GM13976 (cell line): ENCODE measurements at places on chromosomes 16 and 17.

GRCh38 chr16:31868691-31869167 is 4.9 kb upstream of the ZNF267 start:
- DNase-seq = peak; percentile 61

DNA sequence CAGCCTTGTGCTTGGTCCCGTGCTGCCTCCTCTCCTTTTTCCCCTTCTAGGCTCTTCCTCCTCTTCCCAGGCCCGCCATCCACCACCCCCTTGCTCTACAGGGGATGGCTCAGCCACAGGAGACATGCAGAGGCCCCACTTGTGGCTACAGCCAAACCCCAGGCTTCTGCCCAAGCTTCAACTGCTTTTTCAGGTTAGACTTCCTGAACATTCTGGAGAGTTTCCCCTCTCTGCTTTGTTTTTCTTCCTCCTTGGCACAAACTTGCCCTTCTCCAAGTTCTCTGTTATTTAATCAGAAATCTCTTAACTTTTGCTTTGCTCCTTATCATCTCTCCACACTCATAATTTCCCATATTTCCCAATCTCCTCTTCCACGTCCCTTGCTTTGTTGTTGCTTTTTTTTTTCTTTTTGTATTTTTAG is 18.3 kb upstream of the HAS3 start:
- no peak for DNase-seq

DNA sequence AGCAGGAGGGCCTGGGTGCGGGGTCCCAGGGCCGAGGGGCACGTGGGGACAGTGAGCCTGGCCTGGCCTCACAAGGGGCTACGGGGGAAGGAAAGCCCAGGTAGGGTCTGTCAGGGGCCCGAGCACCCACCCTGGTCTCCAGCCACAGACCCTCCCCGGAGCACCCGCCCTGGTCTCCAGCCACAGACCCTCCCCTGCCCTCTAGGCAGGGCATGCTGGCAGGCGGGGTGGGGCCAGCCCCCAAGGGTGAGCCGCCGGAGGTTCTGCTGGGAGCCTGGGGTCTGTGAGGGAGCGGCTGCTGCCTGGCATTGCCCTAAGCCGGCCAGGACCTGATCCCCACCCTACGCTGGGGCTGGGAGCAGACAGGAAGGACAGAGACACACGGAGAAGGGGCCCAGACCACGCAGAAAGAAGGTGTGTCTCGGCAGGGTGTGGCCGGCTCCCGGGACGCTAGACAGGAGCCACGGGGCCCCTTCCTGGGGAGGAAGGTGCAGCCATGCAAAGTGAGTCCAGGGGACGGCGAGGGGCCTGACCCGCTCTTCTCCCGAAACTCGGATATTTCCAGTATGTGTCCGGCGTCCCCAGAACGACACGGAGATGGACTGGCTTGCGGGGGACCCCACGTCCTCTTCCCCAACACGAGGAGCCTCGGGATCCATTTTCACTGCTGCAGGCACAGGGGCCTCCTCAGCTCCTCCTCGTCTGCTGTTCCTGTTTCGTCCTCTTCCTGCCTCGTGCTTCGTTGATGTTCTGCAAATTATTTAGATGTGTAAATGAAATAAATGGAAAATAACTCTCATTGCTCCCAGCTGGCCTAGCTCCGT is 15.5 kb downstream of the UTS2R start:
- DNase-seq = no peak

GRCh38 chr16:19138601-19139000 is 24.8 kb downstream of the ITPRIPL2 start:
- DNase-seq = no peak

GRCh38 chr16:69599731-69600130 is 34.0 kb downstream of the NFAT5 start:
- DNase-seq = no peak

DNA sequence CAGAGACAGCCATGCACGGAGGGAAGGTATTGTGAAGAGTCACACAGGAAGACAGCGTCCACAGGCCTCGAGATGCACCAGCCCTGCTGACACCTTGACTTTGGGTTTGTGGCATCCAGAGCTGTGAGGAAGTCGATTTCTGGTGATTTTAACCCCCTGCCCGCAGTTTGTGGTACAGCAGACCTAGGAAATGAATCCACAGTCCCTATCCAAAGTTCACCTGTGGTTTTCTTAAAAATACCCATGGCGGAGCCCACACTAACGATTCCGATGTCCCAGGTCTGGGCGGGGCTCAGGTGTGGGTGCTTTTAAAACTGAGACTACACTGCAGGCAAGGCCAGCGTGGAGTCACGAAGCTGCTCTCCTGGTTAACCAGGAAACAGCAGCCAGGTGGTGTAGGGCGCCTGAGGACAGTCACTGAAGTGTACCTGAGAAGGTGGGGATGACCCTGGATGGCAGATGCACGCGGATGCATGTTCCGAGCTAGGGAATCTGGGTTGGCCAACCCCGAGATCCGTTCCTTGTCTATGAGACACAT is 14.4 kb upstream of the MEAK7 start:
- no peak for DNase-seq

DNA sequence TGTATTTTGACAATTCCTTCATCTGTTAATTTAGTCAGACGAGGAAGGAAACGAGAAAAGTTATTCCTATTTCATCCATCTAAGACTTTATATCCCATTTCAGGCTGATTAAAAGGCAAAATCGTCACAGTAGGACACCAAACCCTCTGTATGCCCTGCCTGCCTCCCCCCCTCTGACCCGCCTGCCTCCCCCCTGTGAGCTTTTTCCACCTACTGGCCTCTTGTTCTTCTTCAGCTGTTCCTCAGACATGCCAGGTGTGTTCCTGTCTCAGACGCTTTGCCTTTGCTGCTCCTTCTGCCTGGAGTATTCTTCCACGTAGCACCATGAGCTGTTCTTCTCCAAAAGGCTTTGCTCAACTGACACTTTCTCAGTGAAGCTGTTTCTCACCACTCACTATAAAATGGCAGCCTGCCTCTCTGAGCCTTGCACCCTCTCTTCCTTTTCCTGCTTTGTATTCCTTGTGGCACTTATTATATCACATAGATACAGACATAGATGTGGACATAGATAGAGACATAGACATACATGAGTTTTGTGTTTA is 723.4 kb downstream of the MAF start:
- no peak for DNase-seq

DNA sequence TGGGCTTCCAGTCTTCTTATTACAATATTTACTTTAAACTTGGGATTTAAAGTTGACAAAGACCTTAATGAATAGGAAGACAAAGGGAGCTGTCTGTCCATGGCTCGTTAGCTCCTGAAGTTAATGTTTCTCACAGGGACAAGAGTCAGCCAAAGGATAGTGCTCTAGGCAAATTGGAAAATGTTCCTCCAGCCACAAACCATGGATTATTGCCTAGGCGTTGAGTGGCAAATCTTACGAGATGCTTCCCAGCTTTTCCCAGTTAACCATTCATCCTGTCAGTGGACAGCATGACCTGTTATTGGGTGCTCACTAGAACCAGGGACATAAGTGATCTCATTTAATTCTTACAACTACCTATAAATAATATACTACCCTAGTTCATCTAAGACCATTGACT is 3.6 kb downstream of the TEX2 start:
- no peak for DNase-seq

- DNase-seq = no peak
These were observed 5.2 kb downstream of the RND2 start for GRCh38 chr17:43030137-43030767.

- DNase-seq = no peak
These were observed 26.7 kb downstream of the SAP30BP start for GRCh38 chr17:75693500-75694481.

- DNase-seq = no peak
These were observed 625.1 kb downstream of the HS3ST4 start for GRCh38 chr16:26316683-26317464.

- no peak for DNase-seq
These were observed 73.8 kb upstream of the ATP2A3 start for GRCh38 chr17:4038076-4038475.

- DNase-seq = peak; percentile 52
These were observed 42.2 kb upstream of the CORO6 start for GRCh38 chr17:29664743-29665480.

DNA sequence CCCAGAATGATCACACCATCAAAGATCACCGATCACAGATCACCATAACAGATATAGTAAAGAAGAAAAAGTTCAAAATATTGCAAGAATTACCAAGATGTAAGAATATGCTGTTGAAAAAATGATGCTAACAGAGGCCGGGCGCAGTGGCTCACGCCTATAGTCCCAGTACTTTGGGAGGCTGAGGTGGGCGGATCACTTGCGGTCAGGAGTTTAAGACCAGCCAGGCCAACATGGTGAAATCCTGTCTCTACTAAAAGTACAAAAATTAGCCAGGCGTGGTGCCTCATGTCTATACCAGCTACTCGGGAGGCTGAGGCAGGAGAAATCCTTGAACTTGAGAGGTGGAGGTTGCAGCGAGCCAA is 53.2 kb downstream of the CPPED1 start:
- no peak for DNase-seq

GRCh38 chr17:19402171-19402570 is 8.9 kb upstream of the RNF112 start:
- DNase-seq = no peak

DNA sequence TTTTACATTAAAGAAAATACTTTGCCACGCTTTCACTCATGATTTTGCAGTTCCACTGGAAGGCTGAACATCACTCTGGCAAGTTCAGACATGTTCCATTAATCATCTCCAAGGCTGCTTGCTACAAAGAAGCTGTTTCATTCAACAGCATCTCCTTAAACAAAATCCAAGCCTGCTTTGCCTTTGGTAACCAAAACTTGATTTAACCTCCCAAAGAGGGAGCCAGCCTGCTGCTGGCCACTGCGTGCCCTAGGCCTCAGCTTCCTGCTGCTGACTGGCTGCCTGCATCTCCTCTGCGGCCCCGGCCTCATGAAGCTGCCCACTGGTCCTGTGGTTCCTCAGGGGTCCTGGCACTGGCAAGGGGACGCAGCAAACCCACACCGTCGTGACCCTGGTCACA is 31.8 kb downstream of the ANKRD11 start:
- DNase-seq = no peak

- no peak for DNase-seq
These were observed 61.8 kb downstream of the DNAH3 start for GRCh38 chr16:21088646-21089538.

GRCh38 chr16:1496464-1496863 is 3.3 kb downstream of the TELO2 start:
- no peak for DNase-seq

DNA sequence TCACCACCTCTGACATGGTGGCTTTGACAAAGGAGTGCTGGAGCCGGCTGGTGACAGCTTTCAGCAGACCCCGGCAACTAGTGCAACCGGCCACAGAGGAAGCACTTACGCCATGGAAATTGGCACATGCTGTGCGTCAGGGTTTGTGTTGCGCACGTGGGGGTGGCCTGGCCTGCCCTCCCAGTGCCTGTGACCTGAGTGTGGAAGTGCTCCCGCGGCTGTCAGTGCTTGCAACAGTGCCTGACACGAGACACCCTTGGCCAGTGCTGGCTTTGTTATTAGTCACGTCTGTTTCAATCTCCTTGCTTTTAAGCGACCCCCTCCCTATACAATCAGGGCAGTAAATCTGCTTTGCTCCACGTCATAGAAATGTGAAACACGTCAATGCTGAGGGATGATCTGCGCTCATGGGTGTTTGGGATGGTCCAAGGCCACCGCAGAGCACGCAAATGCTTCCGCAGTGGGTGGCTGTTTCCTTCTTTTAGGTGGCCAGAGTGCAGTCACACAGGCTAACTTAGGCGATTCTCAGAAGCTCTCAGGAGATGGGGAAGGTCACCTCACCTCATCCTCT is 64.3 kb downstream of the PGS1 start:
- DNase-seq = no peak

GRCh38 chr16:68798398-68798797 is 44.9 kb upstream of the TANGO6 start:
- no peak for DNase-seq

- no peak for DNase-seq
These were observed 1.1 kb downstream of the CCL4 start for GRCh38 chr17:36104701-36105181.

DNA sequence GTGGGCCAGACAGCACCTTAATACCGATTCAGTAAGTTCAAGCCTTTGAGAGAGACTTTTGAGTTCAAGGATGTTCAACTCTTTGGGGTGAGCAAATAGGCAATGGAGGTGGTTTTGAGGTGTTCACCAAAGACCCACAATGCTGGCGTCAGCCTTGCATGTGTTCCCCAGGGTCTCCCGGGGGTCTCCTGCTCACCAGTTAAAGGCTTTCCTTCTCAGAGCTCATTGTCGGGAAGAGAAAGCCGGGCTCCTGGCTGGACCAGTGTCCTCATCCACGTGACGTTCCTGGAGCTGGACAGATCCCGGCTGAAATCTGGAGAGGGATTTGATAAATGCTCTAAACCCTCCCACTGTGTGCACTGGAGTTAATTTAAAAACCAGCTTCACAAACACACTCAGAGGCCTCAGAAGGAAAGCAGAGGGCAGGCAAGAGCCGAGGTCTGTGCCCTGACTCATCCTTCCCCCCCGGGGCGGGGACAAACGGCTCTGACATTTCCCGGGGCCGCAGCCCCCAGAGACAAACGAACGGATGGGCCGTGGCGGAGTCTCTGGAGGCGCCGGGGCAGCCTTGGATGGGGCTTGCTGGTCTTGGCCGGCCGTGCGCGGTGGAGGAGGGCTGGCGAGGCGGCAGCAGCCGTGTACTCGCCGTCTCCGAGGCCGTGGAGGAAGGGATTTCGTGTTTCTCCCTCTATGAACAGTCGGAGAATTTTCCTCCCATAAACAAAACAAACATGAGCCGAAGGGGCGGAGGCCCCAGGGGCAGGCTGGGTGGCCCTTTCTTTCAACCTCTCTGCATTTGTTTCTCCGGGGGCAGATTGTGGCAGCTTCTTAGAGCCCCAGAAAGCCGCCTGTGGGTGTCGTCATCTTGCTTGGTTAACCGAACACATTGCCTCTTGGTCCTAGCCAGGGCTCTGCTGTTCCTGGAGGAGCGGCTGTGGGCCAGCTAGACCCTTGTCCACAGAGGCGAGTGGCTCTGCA is 94.2 kb downstream of the NTN1 start:
- peak; percentile 62 for DNase-seq

GRCh38 chr17:58249270-58250133 is 11.1 kb downstream of the LPO start:
- peak; percentile 97 for DNase-seq

GRCh38 chr17:18055597-18055996 is 16.4 kb downstream of the GID4 start:
- no peak for DNase-seq

- DNase-seq = no peak
These were observed 66.4 kb downstream of the BANP start for GRCh38 chr16:88017587-88018101.

- DNase-seq = no peak
These were observed 308.9 kb upstream of the MON1B start for GRCh38 chr16:76882105-76882504.

DNA sequence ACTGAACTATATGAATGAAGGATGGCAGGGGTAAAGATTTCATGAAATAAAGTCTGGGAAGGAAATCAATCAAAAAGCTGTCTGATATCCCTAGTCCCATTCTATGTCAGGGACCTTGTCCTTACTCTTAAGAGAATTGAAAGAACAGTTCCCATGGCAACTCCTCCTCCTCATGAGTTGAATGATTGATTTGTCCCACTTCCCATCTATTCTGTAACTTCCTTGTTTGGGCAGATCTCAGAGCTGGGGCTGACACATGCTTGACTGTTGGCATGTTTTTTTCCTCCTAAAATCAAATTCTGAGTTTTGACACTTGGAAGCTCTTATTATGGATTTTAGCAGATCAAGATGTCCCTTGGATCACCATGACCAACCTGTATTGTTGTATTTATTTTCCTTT is 1138.6 kb upstream of the CDH8 start:
- no peak for DNase-seq

GRCh38 chr16:83176802-83177201 is 550.0 kb downstream of the CDH13 start:
- no peak for DNase-seq

- no peak for DNase-seq
These were observed 40.3 kb downstream of the MYH13 start for GRCh38 chr17:10332515-10332914.
